ENCODE measurements at places on chromosomes 16 and 17. TPM values are rescaled to one million over a fixed set of nuclear protein-coding genes. Genes with fewer than 3 reads are reported as not detected.
A peak's percentile ranks its signal among the peaks of the same experiment; 100 is the strongest.

GRCh38 chr17:17683710-17684365, 2.6 kb downstream of the RAI1 start:
- no peak for DNase-seq

DNA sequence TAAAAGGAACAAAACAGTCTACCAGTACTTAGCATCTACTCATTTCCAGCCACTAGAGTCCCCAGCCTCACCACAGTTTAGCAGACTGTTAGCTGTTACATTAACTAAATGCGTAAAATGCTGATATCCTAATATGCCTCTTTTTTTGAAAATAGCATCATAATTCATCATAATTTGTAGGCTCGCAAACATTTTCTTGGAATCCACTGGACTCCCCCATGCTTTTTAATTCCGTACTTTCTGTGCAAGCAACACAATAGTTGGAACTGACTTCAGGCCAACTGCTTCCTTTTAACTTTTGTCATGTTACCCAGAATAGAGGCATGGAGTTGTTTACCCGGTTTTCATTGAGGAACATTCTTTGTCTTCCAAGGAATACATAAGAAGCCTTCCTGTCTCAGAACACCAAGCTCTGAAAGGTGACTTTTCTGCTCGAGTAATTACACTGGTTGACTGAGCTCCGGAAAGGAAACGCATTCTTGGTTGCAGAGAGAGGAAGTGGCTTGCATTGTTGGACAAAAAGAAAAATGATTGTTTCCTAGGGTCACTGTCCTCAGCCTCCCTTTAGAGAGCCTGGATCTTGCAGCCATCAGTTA, 30.9 kb upstream of the SEC14L1 start:
- DNase-seq: no peak

GRCh38 chr16:8655184-8655717, 19.2 kb upstream of the ABAT start:
- no peak for DNase-seq

DNA sequence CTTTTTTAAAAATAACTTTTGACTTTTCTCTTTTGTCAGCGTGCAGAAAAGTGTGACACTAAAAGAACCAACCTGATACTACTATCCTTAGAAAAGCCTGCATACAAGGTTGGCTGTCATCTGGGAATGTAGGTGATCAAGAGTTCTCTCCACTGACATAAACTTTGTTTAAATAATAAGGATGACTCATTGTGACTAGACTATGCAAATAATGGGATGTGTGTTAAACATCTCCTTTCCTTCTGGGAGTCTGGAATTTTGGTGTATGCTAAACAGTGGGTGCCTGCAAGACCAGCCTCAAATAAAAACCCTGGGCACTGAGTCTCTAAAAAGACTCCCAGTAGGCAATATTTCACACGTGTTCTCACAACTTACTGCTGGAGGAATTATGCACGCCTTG, 373.4 kb downstream of the CNTNAP4 start:
- no peak for DNase-seq

- DNase-seq: no peak
These were observed 277.5 kb upstream of the HSBP1 start for GRCh38 chr16:83530293-83530692.

GRCh38 chr17:59616253-59616920, 3.3 kb upstream of the CLTC start:
- no peak for DNase-seq

Gene OTOP3
- total RNA-seq: not detected

GRCh38 chr17:36842231-36842819, 95.0 kb upstream of the LHX1 start:
- DNase-seq: no peak

Gene RBFOX1
- total RNA-seq: not detected

GRCh38 chr17:38727736-38728135, 2.4 kb upstream of the CISD3 start:
- no peak for DNase-seq

GRCh38 chr17:4852567-4853207, 19.5 kb downstream of the MINK1 start:
- DNase-seq: no peak

GRCh38 chr17:50581316-50581715, 20.8 kb downstream of the CACNA1G start:
- DNase-seq: no peak

- peak; percentile 30 for DNase-seq
These were observed 28.9 kb downstream of the CPSF4L start for GRCh38 chr17:73232587-73233373.

Gene ELMO3
- 57.0 TPM for total RNA-seq

- DNase-seq: no peak
These were observed 5.6 kb downstream of the WSB1 start for GRCh38 chr17:27299384-27300049.

GRCh38 chr17:37610971-37611370, 1.8 kb upstream of the SYNRG start:
- no peak for DNase-seq

- no peak for DNase-seq
These were observed 21.2 kb downstream of the SMG6 start for GRCh38 chr17:2282297-2282873.

- DNase-seq: peak; percentile 76
These were observed 128.7 kb downstream of the C16orf78 start for GRCh38 chr16:49502136-49502881.

GRCh38 chr17:66165537-66166123, 26.3 kb downstream of the CEP112 start:
- no peak for DNase-seq

DNA sequence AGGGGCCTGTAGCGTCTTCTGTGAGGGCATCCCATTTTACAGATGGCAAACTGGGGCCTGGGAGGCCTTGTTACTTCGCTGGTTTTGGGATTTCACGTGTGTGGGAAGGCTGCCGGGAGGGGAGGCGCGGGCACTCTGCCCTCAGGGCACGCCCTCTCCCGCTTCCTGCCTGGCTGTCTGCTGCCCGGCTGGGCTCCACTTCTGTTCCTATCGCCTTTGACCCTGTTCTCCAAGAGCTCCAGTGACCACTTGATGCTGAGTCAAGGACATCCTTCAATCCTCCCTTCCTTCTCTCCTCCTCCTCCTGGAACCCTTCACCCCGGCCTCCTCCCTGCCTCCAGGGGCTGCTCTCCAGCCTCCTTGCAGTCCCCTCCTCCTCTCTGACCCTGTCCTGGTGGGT, 16.0 kb downstream of the SPNS3 start:
- no peak for DNase-seq

GRCh38 chr17:46057366-46057765, 58.3 kb downstream of the STH start:
- DNase-seq: no peak

GRCh38 chr17:29019475-29020181, 13.8 kb upstream of the SEZ6 start:
- DNase-seq: no peak

GRCh38 chr17:14299280-14300141, 1.4 kb upstream of the HS3ST3B1 start:
- peak; percentile 91 for DNase-seq

DNA sequence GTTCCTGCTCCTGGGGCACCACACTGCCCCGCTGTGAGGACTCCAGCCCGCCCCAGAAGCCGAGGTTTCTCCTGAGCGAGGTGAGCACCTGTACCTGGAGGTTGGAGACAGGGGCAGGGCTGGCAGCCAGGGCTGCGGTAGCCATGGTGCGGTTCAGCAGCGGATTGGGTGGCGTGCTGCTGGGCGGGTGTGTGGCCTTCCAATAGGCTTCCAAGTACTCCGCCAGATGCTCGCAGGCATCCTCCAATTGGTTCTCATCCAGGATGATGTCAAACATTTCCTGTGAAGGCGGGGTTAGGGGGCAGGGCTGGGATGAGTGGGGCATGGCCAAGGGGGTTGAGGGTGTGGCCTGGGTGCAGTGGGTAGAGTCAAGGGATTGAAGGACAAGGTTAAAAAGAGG, 11.3 kb upstream of the ARL5C start:
- DNase-seq: no peak

DNA sequence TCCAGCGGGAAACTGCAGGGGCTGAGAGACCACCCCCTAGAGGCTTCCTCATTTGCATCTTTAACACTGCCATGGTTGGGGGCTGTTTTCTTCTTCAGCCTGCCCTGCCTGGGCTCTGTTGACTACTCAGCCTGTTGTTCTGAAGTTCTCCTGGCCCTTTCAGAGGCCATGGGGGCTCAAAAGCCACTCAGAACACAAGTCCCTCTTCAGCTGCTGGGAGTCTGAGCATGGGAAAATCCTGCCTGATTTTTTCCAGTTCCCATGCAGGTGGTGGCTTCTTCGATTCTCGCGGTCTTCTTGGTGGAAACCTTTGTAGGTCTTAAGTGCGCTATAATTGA, 36.3 kb downstream of the PLCG2 start:
- DNase-seq: no peak

Gene TBC1D3K
- total RNA-seq: not detected

GRCh38 chr16:81462683-81463082, 18.1 kb downstream of the CMIP start:
- no peak for DNase-seq

- peak; percentile 86 for DNase-seq
These were observed 7.0 kb downstream of the CORO6 start for GRCh38 chr17:29615492-29616299.

DNA sequence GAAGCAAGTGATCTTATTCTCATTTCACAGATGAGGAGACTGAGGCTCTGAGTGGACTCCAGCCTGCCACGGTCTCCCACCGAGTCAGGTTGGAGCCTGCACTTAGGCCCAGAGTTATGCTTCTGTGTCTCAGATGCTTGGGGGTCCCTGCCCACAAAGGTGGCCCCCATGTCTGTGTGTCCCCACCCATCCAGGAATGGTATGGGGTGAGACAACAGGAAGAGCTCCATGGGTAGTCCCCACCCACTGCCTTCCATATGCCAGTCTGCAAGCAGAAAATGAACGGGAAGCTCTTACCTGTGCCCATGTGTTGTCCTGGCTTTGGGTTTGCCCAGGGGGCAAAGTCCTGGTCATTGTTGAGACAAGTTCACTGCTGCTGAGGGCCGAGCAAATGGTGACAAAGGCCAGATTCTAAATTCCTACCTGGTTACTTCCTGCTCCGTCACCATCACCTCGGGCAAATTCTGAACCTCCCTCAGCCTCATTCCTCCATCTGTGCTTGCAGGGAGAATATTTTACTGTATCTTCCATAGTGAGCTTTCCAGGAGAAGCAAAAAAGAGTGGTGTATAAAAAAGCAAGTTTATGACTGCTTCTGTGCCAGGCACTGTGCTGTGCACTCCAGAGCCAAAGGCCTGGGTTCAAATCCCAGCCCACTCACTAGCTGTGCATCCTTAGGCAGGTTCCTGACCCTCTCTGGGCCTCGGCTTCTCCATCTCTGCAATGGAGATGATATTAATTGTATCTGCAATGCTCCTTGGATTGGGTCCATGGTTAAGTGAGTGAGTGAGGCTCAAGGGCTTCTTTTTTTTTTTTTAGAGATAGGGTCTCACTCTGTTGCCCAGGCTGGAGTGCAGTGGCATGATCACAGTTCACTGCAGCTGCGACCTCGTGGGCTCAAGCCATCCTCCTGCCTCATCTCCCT, 9.3 kb downstream of the IL4R start:
- DNase-seq: no peak

Gene CCL4
- not detected for total RNA-seq

DNA sequence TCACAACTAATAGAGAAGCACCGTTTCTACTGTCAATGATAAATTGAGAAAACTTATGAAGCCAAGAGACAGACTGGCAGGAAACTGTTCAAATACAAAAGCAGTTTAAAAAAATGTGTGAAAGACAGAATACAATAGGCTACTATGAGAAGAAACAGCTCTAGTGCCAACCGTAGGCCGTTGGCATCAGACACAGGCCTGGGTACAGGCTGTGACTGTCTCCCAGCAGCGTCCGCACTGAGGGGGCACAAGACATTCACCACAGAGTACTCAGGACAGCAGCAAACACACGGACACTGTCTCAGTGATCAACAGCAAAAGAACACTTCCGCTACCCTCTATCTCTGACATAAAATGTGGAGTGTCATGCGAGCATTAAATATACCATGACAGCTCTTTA, 7.8 kb upstream of the C1QBP start:
- no peak for DNase-seq

- no peak for DNase-seq
These were observed 36.4 kb downstream of the SNX20 start for GRCh38 chr16:50644729-50645128.

GRCh38 chr17:8791910-8792270, 7.3 kb downstream of the MFSD6L start:
- peak; percentile 17 for DNase-seq

DNA sequence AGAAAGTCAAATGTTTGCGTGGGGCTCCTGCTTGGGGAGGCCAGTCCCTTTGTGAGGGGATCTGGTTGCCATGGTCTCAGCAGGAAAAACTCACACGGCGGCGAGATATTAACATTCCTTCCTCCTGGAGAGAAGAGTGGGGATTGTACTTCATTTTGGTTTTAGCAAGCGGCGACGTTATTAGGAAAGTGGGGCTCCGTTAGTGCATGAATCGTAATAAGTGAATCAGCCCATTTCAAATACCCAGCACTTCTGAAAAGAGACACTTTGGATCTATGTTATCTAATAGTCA, 41.6 kb upstream of the METRNL start:
- no peak for DNase-seq

- DNase-seq: no peak
These were observed 31.1 kb downstream of the RAI1 start for GRCh38 chr17:17712268-17712924.

DNA sequence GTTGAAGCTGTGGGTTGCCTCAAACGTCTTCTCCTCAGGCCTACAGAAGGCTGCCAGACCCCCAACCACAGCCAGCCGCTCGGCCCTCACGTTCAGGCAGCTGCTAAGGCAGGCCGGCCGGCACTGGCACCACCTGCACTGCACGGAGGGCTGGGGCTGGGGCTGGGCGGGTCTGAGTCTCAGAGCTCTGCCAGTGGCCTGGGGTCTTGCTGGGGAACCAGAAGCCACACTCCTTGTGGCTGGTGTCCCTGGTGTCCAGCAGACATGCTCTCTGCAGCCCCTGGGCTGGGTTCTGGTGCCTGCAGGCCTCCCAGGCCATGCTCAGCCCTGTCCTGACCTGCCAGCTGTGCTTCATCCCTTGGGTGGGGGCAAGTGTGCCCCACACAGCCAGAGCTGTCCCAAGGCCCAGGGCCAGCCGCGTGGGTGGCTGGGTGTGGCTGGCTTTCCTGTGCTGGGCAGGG, 42.0 kb downstream of the BAHCC1 start:
- DNase-seq: no peak

- DNase-seq: no peak
These were observed 11.8 kb upstream of the GAS7 start for GRCh38 chr17:10210151-10210574.

Gene SPIRE2
- 2.0 TPM for total RNA-seq

Gene C16orf92
- total RNA-seq: not detected

- DNase-seq: no peak
These were observed 13.1 kb downstream of the SLC22A31 start for GRCh38 chr16:89187032-89187769.

DNA sequence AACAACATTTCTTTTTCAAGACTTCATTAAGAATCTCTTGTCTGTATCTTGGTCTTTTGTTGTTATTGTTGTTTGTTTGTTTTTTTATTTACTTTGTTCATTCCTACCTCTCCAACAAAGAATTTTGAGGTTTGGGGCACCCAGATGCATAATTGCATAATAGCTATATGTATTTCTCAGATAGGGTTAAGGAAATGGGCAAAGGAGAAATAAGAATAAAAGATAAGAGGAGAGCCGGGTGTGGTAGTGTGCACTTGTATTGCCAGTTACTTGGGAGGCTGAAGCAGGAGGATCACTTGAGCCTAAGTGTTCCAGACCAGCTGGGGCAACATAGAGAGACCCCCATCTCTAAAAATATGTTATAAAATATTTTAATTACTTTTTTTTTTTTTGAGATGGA, 30.5 kb downstream of the CDH1 start:
- no peak for DNase-seq
